ENCODE measurements at places on chromosomes 3 and 15. TPM values are rescaled to one million over a fixed set of nuclear protein-coding genes. Genes with fewer than 3 reads are reported as not detected.

The PRSS50 gene
- total RNA-seq = 0.35 TPM

The UQCRC1 gene
- 207 TPM for total RNA-seq

The CACNA2D2 gene
- total RNA-seq = 3.6 TPM

The C3orf22 gene
- total RNA-seq = not detected

The C3orf49 gene
- not detected for total RNA-seq

The DNAH12 gene
- total RNA-seq = 0.38 TPM

The GPR149 gene
- total RNA-seq = not detected

The GHSR gene
- not detected for total RNA-seq

Data from kidney (tissue), 22 donors.